ENCODE measurements at places on chromosomes 16 and 17. TPM values are rescaled to one million over a fixed set of nuclear protein-coding genes. Genes with fewer than 3 reads are reported as not detected.
A peak's percentile ranks its signal among the peaks of the same experiment; 100 is the strongest.

GRCh38 chr17:4341616-4341977, 24.9 kb downstream of the UBE2G1 start:
- no peak overlapping the region for H3K4me3 ChIP-seq
- DNase-seq = no peak
- no peak overlapping the region for H3K27ac ChIP-seq
- no peaks in the 10 kb centered on the region for H3K36me3 ChIP-seq
- H3K27me3 ChIP-seq = no peaks in the 10 kb centered on the region

- peak; percentile 82 for DNase-seq
- peaks cover 31% of the 10 kb centered on the region for H3K4me1 ChIP-seq
- H3K27me3 ChIP-seq = no peaks in the 10 kb centered on the region
- no peak overlapping the region for H3K27ac ChIP-seq
- H3K4me3 ChIP-seq = no peak overlapping the region
Measured at GRCh38 chr16:31451681-31452351, 7.5 kb upstream of the ARMC5 start.

GRCh38 chr17:64209983-64210382, 53.1 kb downstream of the TEX2 start:
- H3K4me3 ChIP-seq = no peak overlapping the region
- H3K36me3 ChIP-seq = no peaks in the 10 kb centered on the region
- H3K27me3 ChIP-seq = no peaks in the 10 kb centered on the region
- DNase-seq = no peak
- no peak overlapping the region for H3K27ac ChIP-seq
- no peaks in the 10 kb centered on the region for H3K4me1 ChIP-seq

DNA sequence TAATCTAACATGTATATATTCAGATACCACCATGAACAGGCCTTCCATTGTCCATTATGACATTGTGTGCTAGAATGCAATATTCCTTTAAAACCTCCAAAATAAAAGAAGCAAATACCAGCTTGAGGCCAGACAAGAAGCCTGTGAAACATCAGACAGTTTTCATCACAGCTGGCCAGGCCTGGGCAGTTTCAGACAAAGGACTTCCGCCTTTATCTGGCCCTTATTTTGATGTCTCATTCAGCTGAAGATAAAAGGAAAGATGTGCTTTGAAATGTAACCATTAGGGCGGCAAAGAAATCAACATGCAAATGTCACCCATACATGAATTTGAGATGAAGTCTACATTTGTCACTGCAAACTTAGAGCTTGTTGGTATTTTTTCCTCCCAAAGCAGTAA, 737.5 kb downstream of the KCNJ2 start:
- no peak for DNase-seq
- no peaks in the 10 kb centered on the region for H3K36me3 ChIP-seq
- no peaks in the 10 kb centered on the region for H3K27me3 ChIP-seq
- H3K4me1 ChIP-seq = no peaks in the 10 kb centered on the region
- no peak overlapping the region for H3K27ac ChIP-seq

DNA sequence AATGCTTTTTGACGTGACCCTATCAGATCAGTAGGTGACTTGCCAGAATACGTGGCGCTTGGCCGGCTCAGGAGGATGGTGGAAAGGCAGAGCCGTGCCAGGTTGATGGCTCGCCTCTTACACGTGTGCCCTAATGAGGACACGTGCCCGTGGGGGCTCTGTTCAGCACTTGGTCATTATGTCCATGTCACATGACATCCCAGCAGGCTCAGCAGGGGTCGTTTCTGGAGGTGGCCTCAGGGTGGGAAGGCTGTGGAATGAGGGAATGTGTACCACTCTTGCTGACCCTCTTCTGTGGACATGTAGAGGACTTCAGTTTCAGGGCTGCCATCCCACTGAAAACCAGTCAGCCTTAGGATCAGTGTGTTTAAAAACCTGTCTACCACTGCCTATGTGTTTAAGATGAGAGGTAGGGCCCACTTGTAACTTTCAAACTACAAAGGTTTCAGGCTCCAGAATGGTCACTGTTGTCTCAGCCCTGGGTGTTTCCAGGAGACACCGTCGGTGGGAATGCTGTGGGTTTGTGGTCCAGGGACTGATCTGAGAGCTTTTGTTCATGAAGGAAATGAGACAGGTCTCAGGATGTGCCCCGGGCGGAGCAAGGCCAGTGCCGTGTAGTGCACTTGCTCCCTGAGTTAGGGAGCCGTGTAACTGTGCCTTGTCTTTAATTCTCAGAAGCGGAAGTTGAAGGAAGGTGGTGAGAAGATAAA, 12.1 kb downstream of the UBN1 start:
- H3K4me1 ChIP-seq = no peaks in the 10 kb centered on the region
- no peaks in the 10 kb centered on the region for H3K27me3 ChIP-seq
- no peak for DNase-seq

GRCh38 chr17:45129426-45129939, 2.8 kb downstream of the PLCD3 start:
- no peak overlapping the region for H3K4me3 ChIP-seq
- peak overlapping the region; percentile 81 for H3K27ac ChIP-seq
- no peaks in the 10 kb centered on the region for H3K36me3 ChIP-seq
- peaks cover 48% of the 10 kb centered on the region for H3K4me1 ChIP-seq

DNA sequence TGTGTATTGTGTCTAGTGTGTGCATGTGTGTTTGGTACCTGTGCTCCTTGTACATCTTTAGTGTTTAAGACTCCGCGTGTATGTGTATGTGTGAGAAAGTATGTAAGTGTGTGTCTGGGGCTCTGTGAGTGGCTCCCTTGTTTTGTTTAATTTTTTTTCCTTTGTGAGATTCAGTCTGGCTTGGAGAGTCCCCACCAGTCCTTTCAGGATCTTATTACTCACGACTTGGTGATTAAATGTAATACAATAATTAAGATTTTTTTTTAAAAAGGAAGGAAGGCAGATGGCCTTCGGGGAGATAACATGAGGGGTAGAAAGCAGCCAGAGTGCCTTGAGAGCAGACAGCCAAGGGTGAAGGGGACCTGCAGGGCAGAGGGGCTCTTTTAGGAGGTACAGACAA, 33.9 kb downstream of the FZD2 start:
- H3K27me3 ChIP-seq = no peaks in the 10 kb centered on the region
- peaks cover 11% of the 10 kb centered on the region for H3K4me1 ChIP-seq
- H3K4me3 ChIP-seq = no peak overlapping the region
- DNase-seq = no peak
- H3K27ac ChIP-seq = no peak overlapping the region

DNA sequence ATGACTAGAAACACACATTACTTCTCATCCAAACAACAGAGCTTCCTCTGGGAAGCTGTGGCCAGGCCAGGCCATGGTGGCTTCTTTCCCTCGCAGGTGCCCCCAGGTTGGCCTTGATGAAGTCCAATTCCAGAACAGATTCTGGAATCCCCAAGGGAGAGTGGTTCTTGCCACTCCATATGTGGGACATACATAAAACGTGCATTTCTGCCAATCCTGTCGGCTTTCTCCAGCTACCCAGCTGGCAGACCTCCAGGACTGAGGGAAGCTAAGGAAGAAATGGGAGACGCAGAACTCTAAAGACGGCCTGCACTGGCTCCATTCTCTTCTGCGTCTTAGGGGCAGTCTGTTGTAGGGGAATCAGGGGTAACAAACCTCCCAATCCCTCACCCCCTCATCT, 219.2 kb upstream of the CDH5 start:
- no peak overlapping the region for H3K4me3 ChIP-seq
- no peaks in the 10 kb centered on the region for H3K4me1 ChIP-seq
- H3K27me3 ChIP-seq = no peaks in the 10 kb centered on the region
- no peaks in the 10 kb centered on the region for H3K36me3 ChIP-seq
- H3K27ac ChIP-seq = no peak overlapping the region
- DNase-seq = no peak

DNA sequence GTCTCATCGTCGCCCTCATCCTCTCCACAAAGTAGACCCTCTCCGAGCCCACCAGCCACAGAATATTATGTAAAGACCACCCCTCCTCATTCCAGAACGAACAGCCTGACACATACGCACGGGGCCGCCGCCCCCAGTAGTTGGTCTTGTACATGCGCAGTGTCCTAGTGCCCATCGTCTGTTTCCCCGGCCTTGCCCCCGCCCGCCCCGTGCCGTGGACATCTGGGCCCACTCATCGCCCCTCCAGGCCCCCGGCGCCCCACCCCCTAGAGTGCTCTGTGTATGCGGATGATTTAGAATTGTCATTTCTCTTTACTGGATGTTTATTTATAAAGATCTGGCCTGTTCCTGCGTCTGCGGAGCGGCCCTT, 475 bp upstream of the AMDHD2 start:
- no peak for DNase-seq
- peaks cover 58% of the 10 kb centered on the region for H3K4me1 ChIP-seq
- no peaks in the 10 kb centered on the region for H3K36me3 ChIP-seq
- H3K27me3 ChIP-seq = no peaks in the 10 kb centered on the region

DNA sequence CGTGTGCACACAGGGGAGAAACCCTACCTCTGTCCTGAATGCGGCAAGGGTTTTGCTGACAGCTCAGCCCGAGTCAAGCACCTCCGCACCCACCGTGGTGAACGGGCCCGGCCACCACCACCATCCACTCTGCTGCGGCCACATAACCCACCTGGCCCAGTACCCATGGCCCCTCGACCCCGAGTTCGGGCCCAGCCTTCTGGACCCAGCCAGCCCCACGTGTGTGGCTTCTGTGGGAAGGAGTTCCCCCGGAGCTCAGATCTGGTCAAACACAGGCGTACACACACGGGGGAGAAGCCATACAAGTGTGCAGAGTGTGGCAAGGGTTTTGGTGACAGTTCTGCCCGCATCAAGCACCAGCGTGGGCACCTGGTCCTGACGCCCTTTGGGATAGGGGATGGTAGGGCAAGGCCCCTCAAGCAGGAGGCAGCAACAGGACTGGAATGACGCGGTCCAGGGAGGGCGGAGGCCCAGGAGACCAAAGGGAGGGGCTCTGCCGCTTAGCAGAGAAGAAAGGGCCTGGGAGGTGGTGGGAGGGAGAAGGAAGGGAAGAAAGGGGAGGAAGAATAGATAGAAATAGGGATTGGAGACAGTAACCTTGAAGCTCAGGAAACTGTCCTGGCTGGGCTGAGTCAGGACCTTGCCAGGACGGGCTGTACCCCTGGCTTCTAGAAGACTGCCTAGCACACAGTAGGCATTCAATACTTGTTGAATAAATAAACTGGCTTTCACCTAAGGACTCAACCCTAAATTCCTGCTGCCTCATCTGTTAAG, 3.6 kb downstream of the ZNF48 start:
- H3K4me1 ChIP-seq = peaks cover 6% of the 10 kb centered on the region
- H3K27ac ChIP-seq = no peak overlapping the region
- no peaks in the 10 kb centered on the region for H3K27me3 ChIP-seq

GRCh38 chr17:75603123-75603522, 15.5 kb downstream of the MYO15B start:
- DNase-seq = no peak
- no peaks in the 10 kb centered on the region for H3K4me1 ChIP-seq
- H3K27ac ChIP-seq = no peak overlapping the region
- H3K36me3 ChIP-seq = no peaks in the 10 kb centered on the region
- H3K4me3 ChIP-seq = no peak overlapping the region

DNA sequence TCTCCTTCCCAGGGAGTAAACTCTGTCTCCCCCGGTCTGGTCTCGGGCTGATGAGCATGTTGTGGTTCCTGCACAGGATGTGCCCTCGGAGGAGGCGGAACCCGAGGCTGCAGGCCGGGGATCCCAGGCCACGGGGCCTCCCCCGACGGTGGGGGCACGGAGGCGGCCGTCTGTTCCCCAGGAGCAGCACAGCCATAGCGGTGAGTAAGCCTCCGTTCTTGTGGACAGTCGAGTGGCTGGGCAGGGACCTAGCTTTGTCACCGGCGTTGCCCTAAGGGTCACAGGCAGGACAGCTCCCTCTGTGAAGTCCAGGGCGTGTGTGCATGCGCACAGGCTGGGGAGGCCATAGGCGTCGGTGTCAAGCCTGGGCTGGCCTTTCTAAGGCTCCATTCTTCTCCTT, 3.5 kb downstream of the ZNF213 start:
- H3K4me1 ChIP-seq = peaks cover 3% of the 10 kb centered on the region
- no peak overlapping the region for H3K27ac ChIP-seq
- no peaks in the 10 kb centered on the region for H3K36me3 ChIP-seq

DNA sequence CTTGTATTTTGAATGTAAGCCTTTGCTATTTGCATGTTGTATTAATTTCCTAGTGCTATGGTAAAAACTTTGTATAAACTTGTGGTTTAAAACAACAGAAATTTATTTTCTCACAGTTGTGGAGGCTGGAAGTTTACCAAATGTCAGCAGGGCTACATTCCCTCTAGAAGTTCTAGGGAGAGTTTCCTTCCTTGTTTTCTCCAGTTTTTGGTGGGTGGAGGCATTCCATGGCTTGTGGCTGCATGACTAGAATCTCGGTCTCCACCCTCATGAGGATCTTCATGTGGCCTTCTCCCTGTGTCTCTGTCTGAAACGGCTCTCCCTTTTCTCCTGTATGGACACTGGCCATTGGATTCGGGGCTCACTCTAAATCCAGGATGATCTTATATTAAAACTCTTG, 482.2 kb upstream of the GOT2 start:
- H3K27ac ChIP-seq = no peak overlapping the region
- H3K36me3 ChIP-seq = no peaks in the 10 kb centered on the region
- H3K4me3 ChIP-seq = no peak overlapping the region
- H3K27me3 ChIP-seq = no peaks in the 10 kb centered on the region

DNA sequence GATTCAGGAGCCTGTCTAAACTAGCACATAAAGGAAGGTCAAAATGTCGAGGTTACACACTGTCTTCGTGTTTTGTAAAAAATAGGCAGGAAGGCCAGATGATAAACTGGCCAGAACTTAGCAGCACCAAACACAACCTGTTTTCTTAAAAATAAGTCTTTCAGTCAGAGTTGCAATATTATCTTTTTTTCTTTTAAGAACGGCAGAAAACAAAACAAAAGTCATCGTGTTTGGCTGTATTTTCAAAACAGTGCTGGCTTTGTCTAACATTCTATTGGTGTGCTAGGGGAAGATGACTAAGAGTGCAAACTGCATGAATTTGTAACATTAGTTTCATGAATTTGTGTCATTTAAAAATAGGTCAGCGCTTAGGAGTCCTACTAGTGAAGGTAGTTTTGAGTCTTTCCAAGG, 5.3 kb downstream of the MAF start:
- H3K4me3 ChIP-seq = peak overlapping the region; percentile 68
- DNase-seq = peak; percentile 42
- H3K27ac ChIP-seq = peak overlapping the region; percentile 92
- H3K27me3 ChIP-seq = no peaks in the 10 kb centered on the region
- H3K4me1 ChIP-seq = peaks cover 18% of the 10 kb centered on the region

DNA sequence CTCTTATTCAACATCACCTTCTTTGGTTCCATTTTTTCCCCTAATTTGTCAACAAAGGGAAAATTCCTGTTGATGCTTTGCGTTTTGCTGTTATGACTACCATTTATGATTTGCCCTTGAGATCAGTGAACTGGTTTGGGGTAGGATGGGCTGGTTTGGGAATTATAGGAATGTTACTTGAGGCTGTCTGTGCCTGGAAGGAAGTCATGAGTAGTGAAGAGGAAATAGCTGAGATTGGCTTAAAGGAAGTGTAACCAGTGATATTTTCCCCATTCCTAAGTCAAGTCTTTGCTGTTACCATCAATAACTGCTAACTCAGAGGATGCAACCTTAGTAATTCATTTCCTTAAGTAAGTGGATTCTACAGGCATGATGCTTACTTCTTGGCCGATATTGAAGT, 179.2 kb downstream of the MAP2K6 start:
- no peak overlapping the region for H3K4me3 ChIP-seq
- no peaks in the 10 kb centered on the region for H3K36me3 ChIP-seq
- no peaks in the 10 kb centered on the region for H3K4me1 ChIP-seq

Gene ZNF319
- total RNA-seq = 11.2 TPM

Gene TK2
- total RNA-seq = 51.7 TPM

Gene MFSD6L
- 14.2 TPM for total RNA-seq

Gene NPIPB9
- 12.6 TPM for total RNA-seq

Gene HS3ST2
- 4.4 TPM for total RNA-seq

Gene CHST4
- 0.56 TPM for total RNA-seq

Measured in testis (tissue), 5 donors.